SHP77 (cell line): ENCODE measurements at places on chromosomes 2 and 18.

DNA sequence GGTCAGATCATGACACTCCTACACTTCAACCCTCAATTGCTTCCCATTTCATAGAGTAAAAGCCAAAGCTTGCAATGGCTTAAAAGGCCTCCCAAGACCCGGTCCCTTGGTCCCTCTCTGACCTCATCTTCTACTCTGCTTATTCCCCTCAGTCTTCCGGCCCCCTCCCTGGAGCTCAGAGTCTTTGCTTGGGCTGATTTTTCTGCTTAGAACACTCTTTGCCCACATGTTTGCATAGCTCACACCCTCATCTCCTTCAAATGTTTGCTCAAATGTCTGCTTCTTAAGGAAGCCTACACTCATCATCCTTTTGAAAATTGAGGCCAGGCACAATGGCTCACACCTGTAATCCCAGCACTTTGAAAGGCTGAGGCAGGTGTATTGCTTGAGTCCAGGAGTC lies 65.6 kb upstream of the CAPN13 start:
- DNase-seq: no peak

DNA sequence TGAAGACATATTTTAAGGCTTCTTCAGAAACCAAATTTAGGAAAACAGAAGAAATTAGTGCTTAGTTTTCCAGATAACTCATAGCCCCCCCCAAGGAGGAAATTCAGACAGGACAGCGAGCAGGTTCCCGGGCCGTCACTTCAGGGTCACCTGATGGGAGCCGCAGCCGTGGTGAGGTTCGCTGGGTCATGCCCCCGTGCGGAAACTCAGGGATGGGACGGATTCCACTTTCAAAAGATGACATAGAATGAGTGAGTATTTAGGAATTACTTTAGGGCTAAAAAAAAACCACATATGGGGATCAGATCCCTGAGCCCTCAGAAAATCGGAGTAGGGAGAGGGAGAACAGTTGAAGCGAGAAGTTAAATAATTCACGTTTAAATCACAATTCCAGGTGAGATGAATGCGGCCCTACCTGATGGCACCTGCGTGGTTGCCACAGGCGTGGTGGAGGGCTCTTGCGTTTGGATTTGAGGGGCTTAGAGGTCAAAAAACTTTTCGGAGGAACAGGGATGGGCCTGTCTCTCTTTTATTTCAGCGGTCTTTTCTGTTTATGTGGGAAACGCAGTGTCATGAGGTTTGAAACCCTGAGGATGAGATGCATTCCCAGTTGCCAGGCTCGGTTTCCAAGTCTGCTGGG lies 114.4 kb downstream of the NFATC1 start:
- DNase-seq: no peak

GRCh38 chr2:195603408-195603807 lies 53.6 kb upstream of the SLC39A10 start:
- DNase-seq: no peak

- no peak for DNase-seq
Observed at GRCh38 chr2:129729646-129730045, 249.8 kb upstream of the RAB6C start.
